Stimulated activated memory B cell treated with anti-CD40 and anti-IgM and Interleukin-4, amounts not matched to agents 10 μg/mL and 1 μg/mL and 100 μg/mL, for 72 hours (primary cell): ENCODE measurements at places on chromosomes 1 and 21.

DNA sequence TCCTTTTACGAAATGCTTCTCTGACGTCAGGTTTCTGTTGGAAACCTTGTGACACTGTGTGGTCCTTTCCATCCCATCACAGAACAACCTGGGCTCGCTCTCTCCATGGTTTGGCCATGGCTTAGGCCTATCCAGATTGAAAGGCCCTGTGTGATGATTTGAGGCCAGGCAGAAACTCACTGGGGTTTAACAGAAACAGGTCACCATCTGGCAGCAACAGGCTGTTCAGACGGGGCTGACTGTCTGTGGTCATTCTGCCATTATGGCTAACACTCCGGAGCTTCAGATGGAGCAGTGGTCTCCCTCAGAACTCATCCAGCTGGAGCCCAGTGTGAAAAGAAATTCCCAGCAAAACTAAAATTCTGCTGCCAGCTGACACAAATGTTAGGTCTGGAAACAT, 9.3 kb downstream of the PLEKHM2 start:
- ATAC-seq: no peak

GRCh38 chr1:1537626-1538250, 2.7 kb downstream of the TMEM240 start:
- ATAC-seq: no peak

- ATAC-seq: peak; percentile 63
Observed at GRCh38 chr1:234611225-234611846, 1.4 kb upstream of the IRF2BP2 start.

DNA sequence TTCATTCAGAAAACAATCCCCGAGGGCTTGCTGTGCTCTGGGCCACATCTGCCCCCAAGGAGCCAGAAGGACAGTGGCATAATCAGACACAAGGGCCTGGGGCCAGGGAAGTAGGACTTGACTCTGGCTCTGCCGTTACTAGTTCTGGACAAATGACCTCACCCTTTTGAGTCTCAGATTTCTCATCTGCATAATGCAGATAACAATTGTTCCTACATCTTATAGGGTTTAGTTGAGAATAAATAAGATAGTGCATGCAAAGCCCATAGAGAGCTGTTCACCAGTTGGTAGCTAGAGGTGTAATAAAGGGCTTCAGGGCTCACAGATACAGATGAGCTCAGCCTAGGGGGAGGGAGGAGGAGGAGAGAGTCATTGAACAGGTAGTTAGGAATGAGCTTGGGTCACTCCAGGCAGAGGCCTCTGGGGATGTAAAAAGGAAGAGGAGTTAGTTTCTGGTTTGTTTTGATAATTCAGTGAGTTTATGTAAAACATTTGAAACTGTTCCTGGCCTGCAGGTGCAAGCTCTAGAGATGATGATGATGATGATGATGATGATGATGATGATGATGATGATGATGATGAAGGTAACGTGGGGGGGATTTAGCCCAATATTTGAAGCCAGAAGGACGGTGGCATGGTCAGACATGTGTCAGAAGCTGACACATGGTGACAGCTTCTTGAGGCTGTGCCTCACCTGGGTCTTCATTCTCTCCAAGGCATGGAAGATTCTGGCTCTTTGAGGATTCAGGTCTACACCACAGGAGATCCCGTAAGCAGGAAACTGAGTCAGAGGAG, 858 bp downstream of the LACTBL1 start:
- ATAC-seq: no peak

DNA sequence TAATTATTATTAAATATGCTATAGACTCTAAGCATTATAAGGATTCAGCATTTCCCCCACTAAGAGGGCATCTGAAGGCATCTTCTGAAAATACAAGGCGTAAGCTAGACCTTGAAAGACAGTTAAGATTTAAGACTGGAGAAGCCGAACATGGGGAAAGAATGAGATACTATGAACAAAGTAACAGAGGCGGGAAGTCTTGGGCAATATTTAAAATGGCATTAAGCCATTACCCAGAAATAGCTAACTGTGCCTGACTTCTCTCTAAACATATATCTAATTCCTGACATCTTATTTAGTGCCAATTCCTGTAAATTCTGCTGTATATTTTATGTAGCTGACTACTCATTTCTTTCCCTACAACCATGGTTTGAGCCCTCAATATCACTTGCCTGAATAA, 20.9 kb downstream of the DPH5 start:
- ATAC-seq: no peak

- no peak for ATAC-seq
Observed at GRCh38 chr1:214864896-214865688, 217.4 kb upstream of the KCNK2 start.

- ATAC-seq: no peak
Observed at GRCh38 chr1:42824481-42825035, 7.4 kb upstream of the SVBP start.

GRCh38 chr1:111690306-111690617, 48.9 kb downstream of the INKA2 start:
- ATAC-seq: no peak

DNA sequence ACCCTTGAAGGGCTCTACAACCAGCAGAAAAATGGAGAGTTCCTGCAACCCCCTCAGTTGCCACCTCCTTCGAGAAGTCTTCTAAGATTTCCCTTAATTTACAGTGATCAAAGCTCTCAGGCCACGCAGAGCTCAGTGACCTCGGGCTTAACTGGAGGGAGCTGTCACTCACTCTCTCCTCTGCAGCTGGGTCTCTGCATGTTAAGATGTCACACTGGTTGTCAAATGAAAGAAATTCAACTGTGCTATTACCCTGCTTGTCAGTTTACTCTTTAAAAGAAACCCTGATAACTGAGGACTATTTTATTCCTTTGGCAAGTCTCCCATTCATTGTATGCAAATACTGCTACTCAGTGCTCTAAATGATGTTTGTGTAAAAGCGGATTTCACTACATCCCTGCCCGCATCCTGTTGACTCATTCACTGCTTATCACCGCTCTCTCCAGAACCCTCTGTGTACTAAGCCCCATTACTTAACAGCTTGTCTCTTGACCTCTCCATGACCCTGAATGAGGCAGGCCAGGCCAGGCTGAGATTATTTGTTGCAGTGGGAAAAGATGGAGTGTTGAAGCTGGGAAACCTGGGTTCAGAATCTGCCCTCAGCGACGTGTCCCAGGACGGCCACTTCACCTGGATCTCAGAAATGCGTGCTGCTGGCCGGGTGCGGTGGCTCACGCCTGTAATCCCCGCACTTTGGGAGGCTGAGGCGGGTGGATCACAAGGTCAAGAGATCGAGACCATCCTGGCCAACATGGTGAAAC, 13.7 kb downstream of the DHRS3 start:
- ATAC-seq: peak; percentile 62

GRCh38 chr1:243748706-243749283, 101.2 kb downstream of the AKT3 start:
- ATAC-seq: peak; percentile 81
